ENCODE measurements at places on chromosomes 3 and 15. TPM values are rescaled to one million over a fixed set of nuclear protein-coding genes. Genes with fewer than 3 reads are reported as not detected.

The ABHD17C gene
- 41.4 TPM for total RNA-seq

The MESP2 gene
- not detected for total RNA-seq

The CHRM5 gene
- not detected for total RNA-seq

The TTLL13 gene
- not detected for total RNA-seq

The CIB2 gene
- 1.9 TPM for total RNA-seq

The FRMD4B gene
- total RNA-seq = 60.7 TPM

The MORC1 gene
- not detected for total RNA-seq

The CHST14 gene
- 14.1 TPM for total RNA-seq

The ARL13B gene
- total RNA-seq = 20.3 TPM

The FBXW12 gene
- total RNA-seq = not detected

The CP gene
- total RNA-seq = 3.4 TPM

Measured in upper lobe of right lung (tissue), 1 donor.